ENCODE measurements at places on chromosomes 7 and 10.

DNA sequence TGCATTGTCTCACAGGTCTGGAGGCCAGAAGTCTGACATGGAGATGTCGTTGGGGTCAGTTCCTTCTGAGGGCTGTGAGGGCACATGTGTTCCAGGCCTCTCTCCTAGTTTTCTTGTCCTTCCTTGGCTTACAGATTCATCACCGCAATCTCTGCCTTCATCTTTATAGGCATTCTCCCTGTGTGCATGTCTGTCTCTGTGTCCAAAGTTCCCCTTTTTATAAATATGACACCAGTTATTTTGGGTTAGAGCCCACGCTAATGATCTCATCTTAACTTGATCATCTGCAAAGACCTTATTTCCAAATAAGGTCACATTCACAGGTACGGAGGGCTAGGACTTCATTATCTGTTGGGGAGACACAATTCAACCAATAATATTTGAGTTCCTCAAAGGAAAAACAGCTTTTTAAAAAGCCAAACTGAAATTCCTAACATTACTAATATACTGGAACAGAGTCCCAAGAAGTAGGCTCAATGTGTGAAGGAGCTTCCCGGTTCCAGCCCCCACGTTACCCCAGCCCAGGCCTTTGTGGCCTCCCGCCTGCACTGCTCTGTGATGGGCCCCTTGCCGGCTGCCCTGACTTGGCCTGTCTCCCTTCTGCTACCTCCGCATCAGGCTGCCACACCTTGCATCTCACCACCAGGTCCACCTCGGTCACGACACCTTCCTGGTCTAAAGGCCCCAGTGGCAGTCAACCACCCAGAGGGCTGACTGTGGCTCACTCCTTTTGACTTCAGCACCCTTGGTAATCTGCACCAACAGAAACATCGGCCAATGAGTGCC lies 142.7 kb downstream of the KCNMA1 start:
- no peak for DNase-seq

GRCh38 chr10:6936931-6937330 lies 356.9 kb upstream of the PRKCQ start:
- DNase-seq, result no peak

- no peak for DNase-seq
These were observed 409.8 kb upstream of the ZMIZ1 start for GRCh38 chr10:78658645-78659597.

GRCh38 chr7:42878303-42878702 lies 33.6 kb downstream of the C7orf25 start:
- no peak for DNase-seq

- DNase-seq, result no peak
These were observed 6.3 kb upstream of the SNX13 start for GRCh38 chr7:17946591-17946990.

DNA sequence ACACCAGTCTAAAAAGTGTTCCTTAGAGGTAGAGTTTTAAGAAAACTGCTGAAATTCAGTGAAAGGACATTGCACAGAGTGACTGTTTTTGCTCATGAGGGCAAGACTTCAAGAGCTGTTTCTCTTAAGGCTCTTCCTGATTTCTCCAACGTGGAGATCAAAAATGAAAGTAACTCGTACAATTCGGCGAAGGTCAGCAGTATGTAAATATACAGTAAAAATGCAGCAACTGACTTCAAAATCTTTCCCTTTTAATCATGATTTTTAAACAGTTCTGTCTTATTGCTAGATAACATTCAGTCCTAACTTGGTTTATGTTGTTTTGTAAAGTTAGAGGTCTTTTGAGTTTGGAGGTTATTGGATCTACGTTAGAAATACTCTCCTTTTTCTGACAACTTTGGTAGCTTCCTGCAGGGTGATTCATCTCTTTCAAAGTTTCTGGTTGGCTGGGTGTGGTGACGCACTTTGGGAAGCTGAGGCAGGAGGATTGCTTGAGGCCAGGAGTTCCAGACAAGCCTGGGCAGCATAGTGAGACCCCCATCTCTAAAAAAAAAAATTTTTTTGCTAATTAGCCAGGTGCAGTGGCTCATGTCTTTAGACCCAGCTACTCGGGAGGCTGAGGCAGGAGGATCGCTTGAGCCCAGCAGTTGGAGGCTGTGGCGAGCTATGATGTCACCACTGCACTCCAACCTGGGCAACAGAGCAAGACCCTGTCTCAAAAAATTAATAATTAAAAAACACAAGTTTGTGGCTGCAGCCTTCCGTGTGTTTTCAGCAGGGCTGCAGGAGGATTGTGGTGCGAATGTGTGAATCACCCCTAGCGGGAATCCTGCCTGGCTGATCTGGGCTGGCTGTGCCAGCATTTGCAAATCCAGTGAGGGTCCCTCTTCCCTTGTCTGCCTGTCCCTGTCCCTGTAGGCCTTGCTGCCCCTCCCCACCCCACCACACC lies 29.2 kb upstream of the AP5Z1 start:
- peak; percentile 31 for DNase-seq

DNA sequence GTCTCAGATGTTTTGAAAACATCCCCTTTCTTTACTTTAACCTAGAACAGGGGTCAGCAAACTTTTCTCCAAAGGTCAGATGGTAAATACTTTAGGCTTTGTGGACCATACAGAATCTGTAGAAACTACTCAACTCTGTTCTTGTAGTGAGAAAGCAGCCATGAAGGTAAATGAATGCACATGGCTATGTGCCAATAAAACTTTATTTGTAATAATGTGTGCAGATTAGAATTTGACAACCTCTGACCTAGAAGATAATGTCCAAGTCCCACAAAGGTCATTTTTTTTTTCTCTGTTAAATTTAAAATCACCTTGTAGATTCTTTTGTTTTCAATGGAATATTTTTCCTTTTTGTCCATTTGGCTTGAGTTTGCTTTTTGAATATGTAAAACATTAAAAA lies 17.2 kb downstream of the OIT3 start:
- DNase-seq, result no peak

GRCh38 chr7:92043637-92044036 lies 90.6 kb downstream of the CYP51A1 start:
- DNase-seq, result no peak

- no peak for DNase-seq
These were observed 60.6 kb downstream of the DNAH11 start for GRCh38 chr7:21603462-21603861.

- no peak for DNase-seq
These were observed 733 bp upstream of the ARL5B start for GRCh38 chr10:18658271-18659124.

GRCh38 chr10:77605466-77605865 lies 32.1 kb downstream of the KCNMA1 start:
- no peak for DNase-seq

- DNase-seq, result no peak
These were observed 34.9 kb upstream of the TLL2 start for GRCh38 chr10:96548589-96548988.

DNA sequence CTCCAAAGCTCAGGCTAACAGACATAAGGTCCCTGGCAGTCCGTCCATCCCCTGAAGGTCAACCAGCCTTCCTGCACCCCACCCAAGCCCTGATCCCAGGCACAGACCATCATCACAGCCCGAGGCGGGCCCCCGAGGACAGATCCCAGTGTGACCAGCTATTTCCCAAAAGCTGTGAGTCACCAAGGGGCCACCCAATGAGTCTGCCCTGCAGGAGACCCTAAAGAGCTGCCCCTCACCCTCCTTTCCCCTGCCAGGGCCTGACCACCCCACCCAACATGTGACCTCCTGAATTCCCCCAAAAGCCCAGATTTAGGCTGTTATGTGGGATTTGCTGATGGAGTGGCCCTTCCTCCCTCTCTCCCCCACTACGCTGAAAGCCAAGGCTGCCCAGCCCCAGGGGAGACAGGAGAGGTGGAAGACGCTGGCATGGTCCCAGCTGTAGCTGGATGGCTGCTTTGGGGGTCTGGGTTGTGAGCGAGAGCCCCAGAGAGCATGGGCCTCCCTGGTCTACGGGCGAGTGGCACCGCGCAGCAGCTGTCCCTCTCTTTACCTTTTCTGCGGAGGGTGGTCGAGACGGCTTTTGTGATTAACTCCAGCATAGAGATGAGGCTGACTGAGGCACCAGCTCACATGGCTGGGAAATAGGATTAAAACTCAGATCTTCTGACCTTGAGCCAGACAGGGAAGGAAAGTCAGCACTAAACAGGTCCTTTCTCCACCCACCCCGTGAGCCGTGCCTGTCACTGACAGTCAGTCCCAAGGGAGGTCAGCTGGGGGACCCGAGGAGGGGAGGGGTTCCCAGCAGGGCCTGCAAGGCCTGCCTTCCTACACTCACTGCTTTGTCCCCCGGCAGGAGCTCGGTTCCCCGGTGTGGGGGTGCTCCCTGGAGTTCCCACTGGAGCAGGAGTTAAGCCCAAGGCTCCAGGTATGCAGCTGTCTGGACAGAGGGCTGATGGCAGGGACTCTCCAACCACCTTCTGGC lies 16.7 kb downstream of the ELN start:
- DNase-seq, result no peak

GRCh38 chr10:127306479-127306878 lies 110.1 kb upstream of the INSYN2A start:
- no peak for DNase-seq

DNA sequence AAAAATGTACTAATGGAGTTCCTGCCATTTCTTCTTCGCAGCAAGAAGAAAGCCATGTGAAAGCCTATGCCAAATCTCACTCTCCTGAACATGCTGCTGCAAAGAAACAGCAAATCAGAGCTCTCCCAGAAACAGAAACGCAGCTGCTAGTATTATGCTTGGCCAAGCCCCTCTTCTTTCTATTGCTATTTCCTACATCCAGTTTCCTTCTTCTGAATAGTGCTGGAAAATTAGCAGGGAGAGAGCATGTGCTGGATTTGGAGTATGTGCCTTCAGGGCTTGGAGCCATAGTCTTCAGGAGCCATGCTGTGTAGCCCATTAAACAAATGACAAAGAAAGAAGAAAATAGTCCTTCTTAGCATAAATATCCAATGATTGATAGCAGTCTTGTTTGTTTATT lies 852.0 kb upstream of the PHF14 start:
- DNase-seq, result no peak

- DNase-seq, result no peak
These were observed 642.8 kb upstream of the POT1 start for GRCh38 chr7:125572414-125572813.

- no peak for DNase-seq
These were observed 3.3 kb downstream of the PLXDC2 start for GRCh38 chr10:19819419-19820033.

GRCh38 chr7:108292541-108292940 lies 162.4 kb upstream of the LAMB4 start:
- no peak for DNase-seq

DNA sequence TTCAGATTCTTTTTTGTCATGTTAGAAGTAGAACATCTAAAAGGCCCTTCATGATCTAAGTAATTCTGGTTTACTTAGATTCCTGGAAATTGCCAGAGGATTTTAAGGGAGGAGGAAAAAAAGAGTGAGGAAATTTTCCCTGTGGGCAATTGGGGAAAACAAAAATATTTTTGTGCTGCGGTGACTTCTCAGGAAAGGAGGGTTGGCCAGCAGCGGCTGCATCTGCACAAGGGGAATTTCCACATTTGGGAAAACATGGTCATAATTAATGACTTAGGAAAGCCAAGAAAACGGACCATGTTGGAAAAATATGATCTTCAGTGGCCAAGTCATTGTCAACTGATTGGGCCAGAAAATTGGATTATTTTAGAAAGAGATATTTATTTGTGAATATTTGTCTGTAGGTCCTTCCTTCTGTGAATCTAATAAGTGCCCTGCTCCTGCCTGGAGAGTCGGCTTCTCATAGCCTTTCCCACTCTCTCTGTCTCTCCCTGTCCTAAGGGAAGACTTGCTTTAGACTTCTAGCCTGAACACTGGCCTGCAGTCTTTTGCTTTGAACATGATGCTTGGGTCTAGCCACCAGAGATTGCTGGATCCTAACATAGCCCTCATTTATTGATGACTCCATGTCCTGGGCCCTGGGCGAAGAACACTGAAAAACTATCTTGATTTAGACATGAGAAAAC lies 124.2 kb upstream of the MKLN1 start:
- no peak for DNase-seq

DNA sequence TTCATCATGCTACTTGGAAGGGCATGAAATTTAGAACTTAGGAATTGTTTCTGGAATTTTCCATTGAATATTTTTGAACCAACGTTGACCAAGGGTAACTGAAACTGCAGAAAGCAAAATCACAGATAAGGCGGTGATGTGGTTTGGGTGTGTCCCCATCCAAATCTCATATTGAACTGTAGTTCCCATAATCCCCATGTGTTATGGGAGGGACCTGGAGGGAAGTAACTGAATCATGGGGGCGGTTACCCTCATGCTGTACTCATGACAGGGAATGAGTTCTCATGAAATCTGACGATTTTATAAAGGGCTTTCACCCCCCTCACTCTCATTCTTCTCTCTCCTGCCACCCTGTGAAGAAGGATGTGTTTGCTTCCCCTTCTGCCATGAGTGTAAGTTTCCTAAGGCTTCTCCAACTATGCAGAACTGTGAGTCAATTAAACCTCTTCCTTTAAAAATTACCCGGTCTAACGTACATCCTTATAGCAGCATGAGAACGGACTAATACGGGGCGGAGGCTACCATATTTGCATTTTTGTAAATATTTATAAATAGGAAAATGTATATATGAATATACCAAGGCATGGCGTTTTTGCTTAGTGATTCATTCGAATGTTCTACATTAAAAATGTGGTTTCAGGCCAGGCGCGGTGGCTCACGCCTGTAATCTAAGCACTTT lies 12.4 kb downstream of the NMT2 start:
- no peak for DNase-seq

DNA sequence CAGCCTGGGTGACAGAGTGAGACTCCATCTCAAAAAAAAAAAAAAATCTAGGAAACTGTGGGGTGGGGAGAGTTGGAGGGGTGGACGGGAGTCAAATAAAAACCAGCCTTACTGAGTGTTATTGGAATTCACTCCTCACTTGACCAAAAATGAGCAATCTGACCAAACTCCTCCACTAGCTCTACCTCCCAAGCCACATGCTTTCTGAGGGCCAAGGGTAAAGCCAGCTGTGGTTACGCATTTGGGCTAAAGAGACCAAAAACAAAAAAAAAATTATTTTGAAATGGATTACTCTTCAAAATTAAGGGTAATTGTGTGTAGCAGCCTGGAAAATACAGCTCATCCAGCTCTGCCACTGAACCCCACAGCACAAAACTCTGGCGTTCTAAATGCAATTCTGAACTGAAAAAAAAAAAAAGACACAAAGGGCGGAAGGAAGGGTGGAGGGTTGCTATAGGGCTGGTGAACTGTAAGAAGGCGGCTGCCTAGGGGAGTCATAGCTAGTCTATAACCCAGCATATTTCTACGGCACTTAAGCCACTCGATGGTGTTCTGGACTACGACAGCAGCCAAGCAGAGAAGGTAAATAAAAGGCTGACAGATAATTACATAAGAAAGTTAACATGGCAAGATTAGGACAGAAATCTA lies 7.8 kb downstream of the ELMO1 start:
- no peak for DNase-seq

- DNase-seq, result no peak
These were observed 8.4 kb downstream of the IFIT2 start for GRCh38 chr10:89310056-89310893.

- no peak for DNase-seq
These were observed 54.5 kb upstream of the ATP6V0A4 start for GRCh38 chr7:138852469-138852868.

DNA sequence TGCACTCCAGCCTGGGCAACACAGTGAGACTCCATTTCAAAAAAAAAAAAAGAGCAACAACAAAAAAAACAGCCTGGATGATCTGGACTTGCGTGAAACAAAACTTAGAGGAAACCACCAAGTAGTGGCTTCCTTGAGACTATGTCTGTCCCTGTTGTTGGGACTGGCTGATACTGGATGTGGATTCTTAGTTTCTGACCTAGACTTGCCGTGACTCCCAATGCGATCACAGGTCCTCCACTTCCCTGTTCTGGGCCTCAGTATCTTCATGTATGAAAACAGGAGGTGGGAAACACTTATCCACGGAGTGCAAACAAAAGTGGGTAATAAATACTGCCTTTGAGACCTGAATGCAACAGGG lies 125.7 kb downstream of the PRPF18 start:
- DNase-seq, result no peak
